ENCODE measurements at places on chromosomes 16 and 17.

DNA sequence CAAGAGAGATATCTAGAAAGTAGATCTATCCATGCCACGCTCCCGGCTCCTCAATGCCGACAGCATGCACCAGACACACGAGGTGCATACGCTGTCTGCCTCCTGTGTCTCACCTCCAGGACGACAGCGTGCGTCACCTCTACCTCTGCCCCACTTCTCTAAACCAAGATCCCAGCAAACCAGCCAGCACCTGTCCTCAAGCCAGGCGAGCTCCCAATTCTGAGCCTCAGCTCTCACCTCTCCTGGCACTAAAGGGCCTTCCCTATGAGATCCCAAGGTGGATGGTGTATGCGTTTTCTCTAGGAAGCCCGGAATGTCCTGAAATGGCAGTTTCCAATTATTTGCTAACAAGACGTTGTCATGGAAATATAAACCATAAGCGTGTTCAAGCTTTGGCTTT, 36.2 kb upstream of the RCVRN start:
- DNase-seq, result no peak

DNA sequence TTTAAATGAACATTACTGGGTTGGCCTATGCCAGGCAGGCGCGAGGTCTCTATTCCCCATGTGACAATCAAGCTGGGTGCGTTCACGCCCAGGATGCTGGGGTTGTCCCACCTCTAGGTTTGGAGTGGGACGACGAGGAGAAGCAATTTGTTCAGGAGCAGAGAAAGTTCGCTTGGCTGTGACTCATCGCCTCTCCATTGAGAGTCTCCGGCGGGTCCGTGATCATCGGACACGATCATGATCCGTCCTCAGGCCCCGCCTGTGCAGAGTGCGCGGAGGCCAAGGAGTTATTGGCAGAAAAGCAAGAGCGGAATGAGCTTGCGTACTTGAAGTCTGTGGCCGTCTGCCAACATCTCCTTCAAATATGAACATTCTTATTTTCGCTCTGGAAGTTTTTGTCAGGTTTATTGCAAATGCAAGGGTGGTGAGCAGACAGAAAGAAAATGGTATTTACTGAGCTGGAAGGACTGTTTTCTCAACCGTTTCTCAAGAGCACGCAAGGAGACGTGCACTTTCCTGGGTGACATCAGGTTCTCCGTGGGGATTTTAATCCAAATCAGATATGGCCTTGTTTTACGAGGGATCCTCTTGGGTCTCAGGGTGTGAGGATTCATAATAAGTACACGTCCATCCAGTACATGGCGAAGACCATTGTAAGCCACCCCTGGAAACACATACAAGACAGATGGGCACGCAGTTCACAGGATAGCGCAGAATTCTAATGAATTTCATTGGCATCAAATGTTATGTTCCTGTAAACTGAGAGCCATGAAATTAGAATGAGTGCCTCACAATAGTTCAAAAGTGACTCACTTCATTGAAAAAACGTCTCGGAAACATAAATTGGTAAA, 70.1 kb upstream of the CREBBP start:
- DNase-seq, result no peak

DNA sequence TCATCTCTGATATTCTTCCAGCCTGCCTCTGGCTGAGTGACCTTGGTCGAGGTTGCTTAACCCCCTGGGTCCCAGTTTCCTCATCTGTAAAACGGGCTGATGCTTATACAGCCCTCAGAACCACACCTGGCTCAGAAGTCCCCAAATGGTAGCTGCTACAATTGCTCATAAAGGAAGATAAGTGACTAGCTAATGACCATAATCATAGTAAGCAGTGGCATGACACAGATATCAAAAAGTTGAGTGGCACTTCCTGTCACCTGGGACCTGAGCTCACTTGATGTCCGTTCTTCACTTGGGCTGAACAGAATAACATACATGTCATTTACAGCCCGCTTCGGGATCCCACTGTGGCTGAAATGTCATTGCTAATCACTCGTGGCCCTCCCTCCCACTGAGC, 1.8 kb downstream of the MGRN1 start:
- no peak for DNase-seq

- DNase-seq, result no peak
Observed at GRCh38 chr16:11004351-11004750, 60.0 kb downstream of the CLEC16A start.

DNA sequence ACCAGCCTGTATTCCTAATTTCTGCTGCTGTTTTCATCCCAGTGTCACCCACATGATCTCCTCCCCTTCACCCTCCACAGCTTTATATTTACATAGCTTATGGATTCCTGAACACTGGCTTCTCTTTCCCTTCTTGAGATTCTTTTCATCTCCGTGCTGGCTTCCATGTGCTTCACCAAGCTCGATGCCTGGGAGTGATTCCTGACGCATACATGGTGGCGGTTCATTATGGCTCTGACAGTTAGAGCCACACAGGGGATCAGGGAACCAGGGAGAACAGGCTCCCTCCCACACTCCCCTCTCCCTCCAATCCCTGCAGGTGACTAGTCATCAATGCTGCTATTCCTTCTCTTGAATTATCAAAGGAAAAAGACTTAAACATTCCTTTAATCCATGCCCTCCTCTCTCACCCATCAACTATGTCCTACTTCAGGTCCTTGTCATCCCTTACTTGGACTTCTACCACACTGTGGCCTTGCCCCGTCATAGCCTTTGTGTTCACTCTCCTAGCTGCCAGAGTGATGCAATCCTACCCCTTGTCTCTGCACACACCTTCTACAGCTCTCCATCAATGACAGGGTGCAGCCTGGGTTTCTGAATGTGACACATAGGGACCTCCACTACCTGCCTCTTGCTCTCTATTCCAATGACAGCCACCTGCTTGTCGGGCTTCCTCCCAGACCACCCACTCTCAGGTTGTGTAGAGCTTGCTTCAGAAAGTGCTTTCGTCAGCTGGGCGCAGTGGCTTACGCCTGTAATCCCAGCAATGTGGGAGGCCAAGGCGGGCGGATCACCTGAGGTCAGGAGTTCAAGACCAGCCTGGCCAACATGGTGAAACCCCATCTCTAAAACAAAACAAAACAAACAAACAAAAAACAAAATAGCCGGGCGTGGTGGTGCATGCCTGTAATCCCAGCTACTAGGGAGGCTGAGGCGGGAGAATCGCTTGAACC, 43.6 kb downstream of the MYH13 start:
- no peak for DNase-seq

GRCh38 chr16:12356632-12357340, 380.3 kb downstream of the SNX29 start:
- no peak for DNase-seq

GRCh38 chr17:70324031-70324430, 154.7 kb downstream of the KCNJ2 start:
- no peak for DNase-seq

DNA sequence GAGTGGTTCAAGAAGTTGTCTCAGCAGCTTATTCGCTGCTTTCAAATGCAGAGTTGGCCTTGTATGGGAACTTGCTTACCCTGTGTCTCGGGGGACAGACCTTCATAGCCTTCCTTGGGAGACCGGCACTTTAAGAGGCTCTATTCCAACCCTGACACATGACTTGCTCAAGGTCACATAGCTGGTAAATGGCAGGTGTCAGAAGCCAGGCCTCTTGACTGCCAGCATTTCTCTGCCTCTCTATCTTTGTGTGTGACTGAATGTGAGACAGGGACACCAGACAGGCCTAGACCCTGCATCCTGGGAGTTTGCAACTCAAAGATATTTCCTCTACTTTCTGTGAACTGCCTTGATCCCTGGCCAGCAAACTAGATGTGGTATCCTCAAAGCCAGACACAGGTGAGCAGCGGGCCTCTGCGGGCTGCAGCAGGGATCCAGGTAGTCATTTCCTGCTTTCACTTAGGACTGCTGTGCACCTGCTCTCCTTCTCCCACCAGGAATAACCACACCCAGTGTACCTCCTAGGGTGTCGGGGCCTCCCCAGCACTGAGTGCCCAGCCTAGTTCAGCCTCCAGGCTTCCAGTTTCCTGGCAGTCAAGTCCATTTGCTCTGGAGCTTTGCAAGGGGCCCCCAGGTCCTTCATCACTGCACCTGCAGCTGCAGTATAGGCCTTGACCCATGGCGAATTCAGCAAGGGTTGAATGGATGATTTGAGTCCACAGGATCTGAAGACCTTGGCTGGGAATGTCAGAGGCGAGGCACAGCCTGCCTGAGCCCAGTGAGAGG, 116.6 kb upstream of the TNRC6C start:
- DNase-seq, result no peak

DNA sequence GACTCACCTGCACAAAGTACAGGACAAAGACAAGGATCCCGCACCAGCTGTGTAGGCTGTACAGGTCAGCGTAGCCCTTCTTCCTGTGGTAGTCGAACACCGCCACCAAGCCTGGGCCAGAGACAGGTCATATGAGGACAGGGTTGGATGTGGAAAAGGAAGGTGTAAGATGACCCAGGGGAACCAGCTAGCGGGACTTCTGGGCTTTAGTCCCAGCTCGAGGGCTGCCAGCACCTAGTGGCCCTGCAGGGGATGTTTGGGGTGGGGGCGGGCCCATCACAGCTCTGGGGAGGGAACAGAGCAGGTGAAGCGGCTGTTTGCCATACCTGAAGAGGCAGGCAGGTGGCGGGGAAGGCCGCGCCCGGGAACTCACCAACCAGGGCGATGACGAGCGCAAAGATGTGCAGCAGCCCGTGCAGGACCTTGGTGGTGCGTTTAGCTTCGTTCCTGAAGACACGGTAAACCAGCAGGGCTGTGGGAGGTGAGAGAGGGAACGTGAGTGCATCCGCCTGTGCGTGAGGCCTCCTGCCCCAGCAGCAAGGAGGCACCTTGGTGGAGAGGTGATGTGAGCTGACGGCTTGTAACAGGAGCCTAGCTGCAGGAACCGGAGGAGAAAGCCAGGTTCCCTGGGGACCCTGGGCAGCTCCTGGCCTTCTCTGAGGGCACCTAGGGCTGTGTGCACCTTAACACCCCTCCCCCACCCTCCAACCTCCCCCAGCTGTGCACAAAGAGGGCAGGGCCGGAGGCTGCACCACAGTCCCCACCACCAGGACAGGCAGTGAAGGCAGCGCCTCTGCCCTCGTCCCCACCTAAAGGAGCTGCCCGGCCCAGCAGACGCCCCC, 10.2 kb downstream of the CYB561 start:
- DNase-seq, result no peak

GRCh38 chr17:12290207-12290606, 269.5 kb downstream of the MAP2K4 start:
- no peak for DNase-seq

- DNase-seq, result no peak
Observed at GRCh38 chr17:43550754-43551153, 4.6 kb upstream of the ETV4 start.

- DNase-seq, result no peak
Observed at GRCh38 chr16:84243732-84244131, 3.9 kb upstream of the KCNG4 start.

DNA sequence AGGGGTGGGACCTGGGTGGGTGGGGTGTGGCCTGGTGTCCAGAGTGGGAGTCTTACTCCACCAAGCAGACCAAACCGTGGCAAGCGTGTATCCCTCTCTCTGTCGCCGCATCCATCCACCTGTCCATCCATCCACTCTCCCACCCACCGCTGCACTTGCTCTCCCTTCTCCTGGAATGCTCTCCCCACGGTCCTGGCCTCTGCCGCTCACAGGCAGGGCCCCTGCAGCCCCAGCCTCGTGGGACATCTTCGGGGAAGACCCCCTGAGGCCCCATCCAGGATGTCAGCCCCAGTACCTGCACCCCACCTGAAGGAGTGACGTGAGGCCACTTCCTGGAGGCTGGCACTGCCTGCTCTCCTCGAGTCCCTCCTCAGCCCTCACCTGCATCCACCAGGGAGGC, 189.5 kb upstream of the GSE1 start:
- no peak for DNase-seq

DNA sequence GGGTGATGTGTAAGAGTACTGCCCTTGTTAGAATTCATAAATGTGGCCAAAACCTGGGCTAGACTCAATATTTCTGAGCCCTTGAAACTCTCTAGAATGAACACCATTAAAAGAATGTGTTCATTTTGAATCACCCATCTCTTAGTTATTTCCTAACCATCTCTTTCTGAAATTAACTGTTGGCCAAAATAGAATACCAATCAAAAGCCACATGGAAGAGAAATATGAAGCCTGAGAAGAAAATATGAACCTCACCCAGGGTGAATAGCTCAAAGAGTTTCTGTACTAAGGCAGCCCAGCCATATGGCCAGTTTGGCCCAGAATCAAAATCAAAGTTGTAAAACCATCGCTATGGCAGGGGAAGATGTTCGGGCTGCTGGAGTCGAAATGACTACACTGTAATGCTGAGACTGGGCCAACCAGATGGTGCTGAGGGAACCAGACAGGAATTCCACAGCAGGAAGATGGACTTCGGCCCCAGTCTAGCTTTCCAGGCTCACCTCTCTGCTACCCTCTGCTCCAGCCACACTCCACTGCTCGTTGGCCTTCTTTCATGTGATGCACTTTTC, 154.3 kb upstream of the ZFHX3 start:
- DNase-seq, result no peak

- DNase-seq, result no peak
Observed at GRCh38 chr16:46920402-46921068, 36.4 kb downstream of the GPT2 start.

- DNase-seq, result no peak
Observed at GRCh38 chr16:1414532-1415260, at the start of gene UNKL. TSS of gene UNKL (minus strand) at chr16:1414704. CDS start at chr16:1414691, 13 bp downstream.

GRCh38 chr16:66911801-66912200, 6.9 kb downstream of the CDH16 start:
- DNase-seq, result no peak
